Stimulated activated CD4-positive, alpha-beta T cell treated with anti-CD3 and anti-CD28 coated beads, Interleukin-15, amount 100 ng/mL, for 48 hours (primary cell): ENCODE measurements at places on chromosomes 1 and 21.
A peak's percentile ranks its signal among the peaks of the same experiment; 100 is the strongest.

DNA sequence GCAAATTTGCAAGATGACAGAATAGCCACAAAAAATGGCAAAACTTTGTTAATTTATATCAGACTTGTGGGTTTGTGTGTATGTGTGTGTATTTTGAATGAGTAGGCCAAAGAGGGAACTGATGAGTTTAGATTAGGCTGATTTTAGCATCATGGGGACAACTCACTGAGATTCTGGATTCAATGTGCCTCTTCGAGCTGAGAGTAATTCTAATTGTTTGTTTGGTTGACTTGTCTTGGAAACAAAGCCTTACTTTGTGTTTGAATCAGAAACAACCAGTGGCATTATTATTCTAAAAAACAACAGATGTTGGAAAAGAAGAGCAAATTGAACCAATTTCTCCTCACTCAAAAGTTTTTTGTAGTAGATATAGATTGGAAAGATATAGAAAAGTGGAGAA is 40.5 kb upstream of the C21orf91 start:
- no peak for DNase-seq

- no peak for DNase-seq
Measured at GRCh38 chr1:228891272-228892034, 156.2 kb downstream of the RHOU start.

- no peak for DNase-seq
Measured at GRCh38 chr1:33725037-33725436, 138.8 kb upstream of the HMGB4 start.

DNA sequence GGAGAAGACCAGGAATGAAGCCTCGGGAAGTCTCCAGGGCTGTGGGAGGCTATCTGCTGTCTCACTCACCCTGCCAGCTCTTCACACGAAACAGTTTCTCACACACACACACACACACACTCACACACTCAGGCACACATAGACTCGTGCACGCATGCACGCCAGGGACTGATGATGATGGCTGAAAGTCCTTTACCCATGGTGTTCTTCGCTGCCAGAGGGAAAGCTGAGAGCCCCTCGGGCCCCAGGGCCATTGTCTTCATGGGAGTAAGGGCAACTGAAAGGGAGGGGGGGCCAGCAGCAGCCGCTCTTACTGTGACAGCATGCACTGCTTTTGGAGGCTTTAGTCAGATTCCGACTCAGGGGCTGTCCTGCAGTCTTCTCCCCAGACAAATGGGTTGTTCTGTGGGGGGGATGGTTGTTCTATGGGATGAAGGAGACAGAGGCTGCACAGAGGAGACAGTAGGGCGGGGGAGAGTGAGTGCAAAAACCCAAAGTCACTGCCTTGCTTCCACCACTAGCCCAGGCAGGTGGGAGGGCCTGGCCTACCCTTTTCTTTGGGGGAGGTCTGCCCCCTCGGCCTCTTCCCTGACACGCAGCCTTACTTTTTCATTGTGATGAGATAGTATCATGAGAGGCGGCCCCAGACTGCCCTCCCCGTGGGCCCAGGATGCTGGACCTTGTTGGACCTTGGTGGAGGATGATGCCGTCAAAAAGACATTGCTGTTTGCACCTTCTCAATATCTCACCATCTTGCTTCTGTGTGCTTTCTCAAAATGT is 29.0 kb downstream of the STUM start:
- no peak for DNase-seq

- DNase-seq = no peak
Measured at GRCh38 chr21:41589620-41590175, 81.7 kb upstream of the TMPRSS2 start.

DNA sequence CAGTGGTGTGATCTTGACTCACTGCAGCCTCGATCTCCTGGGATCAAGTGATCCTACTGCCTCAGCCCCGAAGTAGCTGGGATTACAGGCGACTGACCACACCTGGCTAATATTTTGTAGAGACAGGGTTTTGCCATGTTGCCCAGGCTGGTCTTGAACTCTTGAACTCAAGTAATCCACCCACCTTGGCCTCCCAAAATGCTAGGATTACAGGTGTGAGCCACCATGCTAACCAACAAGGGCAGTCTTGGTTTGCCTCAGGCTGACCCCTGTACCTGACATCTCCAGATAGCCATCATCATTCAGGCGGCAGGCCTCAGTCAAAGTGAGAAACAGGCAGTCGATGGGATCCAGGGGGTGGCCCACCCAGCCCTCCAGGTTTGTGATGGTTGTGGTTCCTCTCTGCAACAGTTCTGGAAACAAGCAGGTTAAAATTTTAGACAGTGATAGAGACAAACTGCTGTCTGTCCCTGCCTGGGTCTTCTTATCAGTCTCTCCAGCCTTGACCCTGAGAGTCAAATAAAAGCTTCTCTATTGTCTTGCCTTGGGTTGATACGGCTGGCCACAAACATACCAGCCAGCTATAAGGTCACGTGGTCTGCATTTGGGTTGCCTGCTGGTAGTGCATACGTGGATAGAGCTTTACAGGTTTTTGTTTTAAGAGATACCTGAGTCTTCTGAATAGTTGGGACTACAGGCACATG is 26.8 kb downstream of the UROD start:
- no peak for DNase-seq

GRCh38 chr1:110627764-110628163 is 21.6 kb upstream of the KCNA2 start:
- no peak for DNase-seq

- DNase-seq = peak; percentile 71
Measured at GRCh38 chr1:101235696-101236515, 913 bp upstream of the S1PR1 start.

GRCh38 chr1:44523593-44524591 is 118.8 kb downstream of the RNF220 start:
- DNase-seq = no peak

DNA sequence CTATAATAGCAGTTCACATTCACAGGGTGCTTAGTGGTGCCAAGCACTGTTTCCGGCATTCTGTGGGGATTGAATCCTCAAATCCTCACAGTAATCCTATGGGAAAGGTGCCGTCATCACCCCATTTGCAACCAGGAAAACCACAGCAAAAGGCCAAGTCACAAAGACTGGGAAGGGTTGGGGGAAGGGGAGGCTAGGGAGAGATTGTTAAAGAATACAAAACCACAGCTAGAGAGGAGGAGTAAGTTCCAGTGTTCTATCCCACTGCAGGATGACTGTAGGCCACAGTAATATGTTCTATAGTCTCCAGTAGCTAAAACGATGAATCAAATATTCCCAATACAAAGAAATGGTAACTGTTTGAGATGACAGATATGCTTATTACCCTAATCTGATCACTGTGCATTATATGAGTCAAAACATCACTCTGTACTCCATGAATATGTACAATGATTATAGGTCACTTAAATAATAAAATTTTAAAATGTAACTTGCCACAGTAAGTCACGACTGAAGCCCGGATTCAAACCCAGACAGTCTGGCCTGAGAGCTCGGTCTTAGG is 256.8 kb downstream of the TOMM20 start:
- no peak for DNase-seq

GRCh38 chr1:244963231-244963826 is 99.0 kb upstream of the HNRNPU start:
- DNase-seq = no peak
